ENCODE measurements at places on chromosomes 7 and 10.

GRCh38 chr7:127940381-127941160 is 90.7 kb downstream of the LRRC4 start:
- H3K4me1 ChIP-seq = no peaks in the 10 kb centered on the region
- no peaks in the 10 kb centered on the region for H3K27me3 ChIP-seq
- no peak overlapping the region for H3K27ac ChIP-seq
- DNase-seq = no peak
- no peak overlapping the region for H3K4me3 ChIP-seq
- H3K36me3 ChIP-seq = no peaks in the 10 kb centered on the region

DNA sequence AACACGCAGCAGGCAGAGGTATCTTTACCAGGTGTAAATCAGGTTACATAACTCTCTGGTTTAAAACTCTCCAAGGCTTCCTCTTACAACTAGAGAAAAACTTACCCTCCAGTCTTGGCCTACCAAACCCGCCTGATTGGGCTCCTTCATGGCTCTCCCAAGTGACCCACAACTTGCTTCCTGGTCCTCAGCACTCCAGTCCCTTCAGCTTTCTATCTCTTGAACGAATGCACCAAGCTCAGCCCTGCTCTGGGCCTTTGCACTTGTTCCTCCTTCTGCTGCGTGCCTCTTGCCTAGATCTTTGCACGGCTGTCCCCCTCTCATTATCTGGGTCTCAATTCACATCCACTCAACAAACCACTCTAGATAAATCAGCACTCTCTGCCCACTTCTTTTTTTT is 32.7 kb upstream of the DLD start:
- no peak overlapping the region for H3K4me3 ChIP-seq
- H3K4me1 ChIP-seq = peaks cover 14% of the 10 kb centered on the region
- DNase-seq = no peak
- no peaks in the 10 kb centered on the region for H3K36me3 ChIP-seq

DNA sequence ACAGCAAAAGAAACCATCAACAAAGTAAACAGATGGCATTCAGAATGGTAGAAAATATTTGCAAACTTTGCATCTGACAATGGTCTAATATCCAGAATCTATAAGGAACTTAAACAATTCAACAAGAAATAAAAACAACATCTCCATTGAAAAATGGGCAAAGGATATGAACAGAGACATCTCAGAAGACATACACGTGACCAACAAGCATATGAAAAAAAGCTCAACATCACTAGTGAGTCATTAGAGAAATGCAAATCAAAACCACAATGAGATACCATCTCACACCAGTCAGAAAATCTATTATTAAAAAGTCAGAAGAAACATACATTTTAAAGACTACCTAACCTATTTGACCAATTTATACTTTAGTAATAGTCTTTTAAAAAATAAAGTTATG is 571.3 kb upstream of the NRG3 start:
- no peaks in the 10 kb centered on the region for H3K4me1 ChIP-seq
- no peaks in the 10 kb centered on the region for H3K36me3 ChIP-seq
- H3K27me3 ChIP-seq = no peaks in the 10 kb centered on the region
- H3K4me3 ChIP-seq = no peak overlapping the region

- no peaks in the 10 kb centered on the region for H3K27me3 ChIP-seq
- H3K27ac ChIP-seq = no peak overlapping the region
- no peak overlapping the region for H3K4me3 ChIP-seq
Observed at GRCh38 chr7:28627896-28628295, 215.6 kb downstream of the CREB5 start.

DNA sequence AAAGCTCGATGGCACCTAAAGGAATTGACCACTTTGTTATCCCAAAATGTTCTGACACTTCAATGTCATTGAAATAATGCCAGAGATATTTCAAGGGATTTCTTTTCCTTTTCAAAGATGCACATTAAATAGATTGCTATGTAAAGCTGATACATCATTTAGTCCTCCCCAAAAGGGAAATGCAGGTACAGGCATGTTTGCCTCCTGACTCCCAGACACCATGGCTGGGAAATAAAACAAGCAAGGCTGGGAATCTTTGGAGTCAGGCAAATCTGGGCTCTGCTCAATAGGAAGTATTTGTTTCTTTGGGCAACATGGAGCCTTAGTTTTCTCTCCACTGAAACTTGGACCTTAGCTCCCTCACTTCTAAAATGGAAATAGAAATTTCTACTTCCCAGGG is 230.8 kb upstream of the LRRTM3 start:
- no peak overlapping the region for H3K4me3 ChIP-seq
- no peaks in the 10 kb centered on the region for H3K27me3 ChIP-seq
- H3K4me1 ChIP-seq = no peaks in the 10 kb centered on the region
- H3K27ac ChIP-seq = no peak overlapping the region

DNA sequence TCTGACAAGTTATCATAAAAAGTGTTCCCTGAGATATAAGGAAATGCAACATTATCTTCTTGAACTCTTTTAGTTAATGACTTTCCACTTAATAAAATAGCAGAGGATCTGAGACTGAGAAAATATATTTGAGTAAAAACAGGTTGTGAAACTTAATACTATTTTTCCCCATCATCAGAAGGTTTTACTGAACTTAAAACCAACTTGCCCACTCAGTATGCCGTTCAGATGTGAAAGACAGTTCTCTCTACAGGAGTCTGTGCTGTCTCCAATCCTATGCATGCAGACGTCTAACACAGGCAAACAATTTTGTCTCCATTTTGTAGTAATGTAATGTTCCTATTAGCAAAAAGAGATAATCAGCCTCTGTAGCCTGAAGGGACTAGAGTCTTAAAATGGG is 38.2 kb upstream of the CYP2C18 start:
- no peaks in the 10 kb centered on the region for H3K4me1 ChIP-seq
- no peaks in the 10 kb centered on the region for H3K27me3 ChIP-seq
- no peak for DNase-seq

DNA sequence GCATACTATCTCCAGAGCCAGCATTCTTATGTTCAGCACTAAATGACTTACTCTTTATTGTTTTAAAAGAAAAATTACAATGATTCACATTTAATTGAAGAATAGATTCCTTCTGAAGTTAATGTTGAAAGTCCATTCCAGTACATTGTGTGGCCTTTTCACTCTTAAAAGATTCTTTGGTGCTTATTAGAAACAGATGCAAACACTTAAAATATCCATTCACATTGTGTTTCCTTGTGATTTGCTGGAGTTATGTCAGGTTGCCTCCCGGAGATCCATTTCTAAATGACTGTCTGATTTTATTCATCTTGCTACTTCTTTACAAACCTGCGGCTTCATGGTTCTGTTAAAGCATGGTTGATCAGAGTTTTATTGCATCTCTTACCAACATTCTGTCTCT is 152.8 kb downstream of the FOXP2 start:
- H3K4me3 ChIP-seq = no peak overlapping the region
- no peaks in the 10 kb centered on the region for H3K36me3 ChIP-seq
- no peaks in the 10 kb centered on the region for H3K27me3 ChIP-seq
- H3K27ac ChIP-seq = no peak overlapping the region

- H3K4me3 ChIP-seq = no peak overlapping the region
- H3K27ac ChIP-seq = no peak overlapping the region
- H3K36me3 ChIP-seq = no peaks in the 10 kb centered on the region
- no peaks in the 10 kb centered on the region for H3K27me3 ChIP-seq
Observed at GRCh38 chr10:52644373-52645186, 128.0 kb downstream of the MBL2 start.
